ENCODE measurements at places on chromosomes 12 and 14.
A peak's percentile ranks its signal among the peaks of the same experiment; 100 is the strongest.

DNA sequence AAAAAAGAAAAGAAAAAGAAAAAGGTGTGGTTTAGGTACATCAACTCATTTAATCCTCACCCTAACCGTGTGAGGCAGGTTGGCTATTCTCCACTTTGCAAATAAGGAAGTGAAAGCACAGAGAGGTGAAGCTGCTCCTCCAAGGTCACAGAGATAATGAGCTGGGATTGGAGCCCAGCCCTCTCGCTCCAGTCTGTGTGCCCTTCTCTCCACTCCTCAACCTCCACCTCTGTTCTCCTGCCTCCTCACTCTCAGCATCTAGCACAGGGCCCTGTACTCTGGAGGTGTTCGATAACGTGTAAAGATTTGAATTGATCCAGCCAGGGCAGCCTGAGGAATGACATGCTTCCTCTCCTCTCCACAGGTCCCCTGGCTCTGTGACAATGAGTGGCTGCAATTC lies 502.3 kb downstream of the TMEM132D start:
- DNase-seq = no peak

- no peak for DNase-seq
Observed at GRCh38 chr12:59087077-59087673, 166.9 kb upstream of the LRIG3 start.

- no peak for DNase-seq
Observed at GRCh38 chr12:30019366-30020140, 235.8 kb upstream of the TMTC1 start.

DNA sequence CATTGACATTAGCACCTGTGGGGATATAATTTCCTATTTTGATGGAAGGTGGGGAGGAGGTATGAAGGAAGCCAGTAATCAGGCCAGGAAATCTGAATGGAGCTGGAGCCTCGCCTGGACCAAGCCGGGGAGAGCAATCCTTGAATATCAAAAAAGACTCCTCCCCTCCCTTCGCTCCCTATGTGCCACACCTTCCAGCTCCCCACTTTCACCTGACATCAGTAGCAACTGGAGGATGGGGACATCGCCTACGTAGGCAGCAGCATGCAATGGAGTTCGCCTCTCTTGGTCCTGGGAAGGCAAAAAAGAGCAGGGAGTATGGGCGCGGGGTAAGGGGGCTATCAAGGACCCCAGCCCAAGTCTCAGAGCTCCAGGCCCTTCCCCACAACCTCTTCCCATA lies 1.1 kb downstream of the ANKRD52 start:
- DNase-seq = no peak

GRCh38 chr14:89681086-89682018 lies 264.3 kb upstream of the FOXN3 start:
- DNase-seq = no peak

DNA sequence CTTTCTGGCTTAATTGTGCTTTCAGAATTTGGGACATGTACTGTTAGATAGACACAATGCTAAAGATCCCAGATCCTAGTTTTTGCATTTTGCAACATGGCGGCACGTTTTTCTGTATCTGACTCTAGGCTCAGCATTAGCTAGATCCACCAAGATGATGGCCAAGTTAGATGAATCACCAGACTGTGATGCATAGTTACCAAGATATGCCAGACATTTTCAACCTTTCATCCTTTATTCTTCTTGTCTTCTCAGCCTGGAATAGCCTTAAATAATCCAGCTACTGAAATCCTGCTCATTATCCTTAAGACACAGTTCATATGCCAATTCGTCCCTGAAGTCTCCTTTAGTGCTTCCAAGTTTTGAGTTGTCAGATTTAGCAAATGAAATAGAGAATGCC lies 144.9 kb upstream of the CRY1 start:
- DNase-seq = no peak

GRCh38 chr14:74922752-74923401 lies at the start of gene RPS6KL1:
TSS of gene RPS6KL1 (minus strand) at chr14:74923260. CDS start at chr14:74921541, 1,719 bp downstream.
- peak; percentile 73 for DNase-seq

GRCh38 chr12:38585086-38585485 lies 268.5 kb downstream of the ALG10B start:
- no peak for DNase-seq

DNA sequence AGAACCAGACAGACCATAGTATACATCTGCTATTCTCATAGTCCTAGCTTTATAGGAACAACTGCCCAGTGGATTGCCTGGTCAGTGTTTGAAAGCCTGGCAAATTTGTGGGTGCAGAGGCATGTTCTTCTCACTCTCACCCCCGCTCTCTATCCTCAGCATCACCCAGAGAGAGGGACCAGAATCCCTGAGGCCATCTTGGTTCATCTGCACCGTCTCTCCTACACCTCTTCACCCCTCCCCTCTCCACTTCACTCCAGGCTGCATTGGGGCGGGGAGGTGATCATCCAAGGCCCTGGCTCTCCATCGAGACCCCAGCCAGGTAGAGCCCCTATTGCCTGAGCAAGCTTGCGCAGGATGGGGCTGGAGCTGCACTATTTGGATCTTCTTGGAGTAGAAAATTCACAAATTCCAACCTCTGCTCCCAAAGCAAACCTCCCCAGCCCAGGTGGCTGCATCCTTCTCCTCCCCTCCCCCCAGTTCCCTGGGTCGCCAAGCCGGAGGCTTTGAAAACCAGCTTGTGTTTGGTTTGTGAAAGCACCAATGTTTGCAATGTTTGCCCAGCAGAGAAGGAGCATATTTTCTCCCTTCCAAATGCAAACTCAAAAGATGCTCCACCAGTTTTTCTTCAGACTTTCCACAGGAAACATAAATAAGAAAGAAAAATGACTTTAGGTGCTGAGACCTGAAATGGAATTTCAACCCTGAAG lies 18.6 kb upstream of the COL2A1 start:
- DNase-seq = no peak

GRCh38 chr14:74962493-74962892 lies 7.1 kb upstream of the PGF start:
- DNase-seq = no peak

DNA sequence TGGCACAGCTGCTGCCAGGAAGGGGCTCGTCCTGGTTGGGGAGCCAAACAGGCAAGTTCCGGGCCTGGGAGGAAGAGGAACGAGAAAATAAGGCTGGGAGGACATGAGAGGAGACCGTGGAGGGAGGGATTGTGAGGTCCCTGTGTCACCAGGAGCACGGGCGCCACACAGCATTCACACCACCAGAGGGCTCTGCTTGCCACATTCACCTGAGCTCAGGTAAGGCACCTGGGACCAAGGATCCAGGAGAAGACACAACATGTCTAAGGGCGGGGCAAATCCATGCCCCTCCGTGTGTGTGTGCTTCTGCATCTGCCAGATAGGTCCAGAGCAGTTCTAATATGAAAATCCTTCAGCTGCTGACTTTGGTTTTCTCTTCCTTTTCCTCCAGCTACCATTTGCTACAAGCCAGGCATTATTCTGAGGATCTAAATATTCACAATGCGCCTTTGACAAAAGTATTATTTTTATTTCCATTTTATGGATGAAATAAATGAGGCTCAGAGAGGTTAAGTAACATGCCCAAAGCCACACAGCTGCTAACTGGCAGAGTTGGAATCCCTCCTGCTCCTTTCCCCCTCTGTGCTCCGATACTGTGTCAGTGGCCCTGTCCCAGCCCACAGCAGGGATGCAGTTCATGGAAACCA lies 14.6 kb downstream of the RAPGEF3 start:
- no peak for DNase-seq

DNA sequence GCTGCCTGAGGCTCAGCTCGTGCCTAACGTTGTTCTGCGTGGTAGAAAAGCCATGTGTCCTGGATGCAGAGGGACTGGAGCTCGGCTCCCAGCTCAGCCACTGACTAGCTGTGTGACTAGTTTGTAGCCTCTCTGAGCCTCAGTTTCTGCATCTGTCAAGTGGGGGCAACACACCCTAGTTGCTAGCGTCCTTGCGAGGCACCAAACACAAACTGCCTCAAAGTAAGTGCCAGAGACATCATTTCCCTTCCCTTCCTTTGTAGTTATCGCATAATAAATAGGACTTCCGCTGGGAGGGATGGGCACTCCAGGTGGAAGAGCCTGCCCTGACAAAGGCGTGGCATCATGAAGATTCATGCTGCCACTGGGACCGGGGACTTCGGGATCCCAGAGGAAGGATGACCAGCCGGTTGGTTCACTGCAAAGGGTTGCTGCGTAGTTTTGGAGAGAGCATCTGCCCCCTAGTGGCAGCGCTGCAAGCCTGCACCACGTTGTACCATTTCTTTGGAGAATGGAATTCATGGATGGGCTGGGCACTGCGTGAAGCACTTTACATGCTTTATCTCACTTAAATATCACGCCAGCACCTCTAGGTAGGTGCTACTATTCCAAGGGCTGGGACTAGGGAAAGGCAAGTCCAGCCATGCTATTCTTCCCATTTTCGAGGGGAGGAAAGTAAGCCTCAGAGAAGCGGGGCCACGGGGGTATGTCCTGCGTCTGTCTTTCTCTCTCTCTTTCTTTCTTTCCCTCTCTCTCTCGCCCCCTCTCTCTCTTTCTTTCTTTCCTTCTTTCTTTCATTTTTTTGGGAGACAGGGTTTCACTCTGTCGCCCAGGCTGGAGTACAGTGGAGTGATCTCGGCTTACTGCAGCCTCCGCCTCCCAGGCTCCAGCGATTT lies 4.6 kb downstream of the CCDC197 start:
- no peak for DNase-seq

DNA sequence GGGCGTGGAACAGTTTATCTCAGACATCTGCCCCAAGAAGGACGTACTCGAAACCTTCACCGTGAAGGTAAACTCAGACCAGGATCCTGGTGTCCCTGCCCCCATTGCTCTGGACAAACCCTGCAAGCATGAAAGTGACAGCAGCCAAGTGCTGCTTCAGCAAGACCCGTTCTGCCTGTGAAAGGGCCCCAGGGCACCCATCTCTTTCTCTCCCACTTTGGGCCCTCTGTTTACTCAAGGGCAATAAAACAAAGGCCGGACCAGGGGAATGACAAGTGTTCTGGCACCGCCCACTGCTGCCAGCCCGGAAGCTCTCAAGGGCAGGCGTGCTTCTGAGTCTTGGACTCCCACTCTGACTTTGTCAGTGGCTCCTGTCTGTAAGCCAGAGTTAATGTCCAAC lies 35.3 kb downstream of the CD9 start:
- no peak for DNase-seq

- no peak for DNase-seq
Observed at GRCh38 chr14:71362920-71363584, 455.8 kb downstream of the PCNX1 start.

- DNase-seq = no peak
Observed at GRCh38 chr12:28996688-28997087, 152.4 kb upstream of the FAR2 start.

GRCh38 chr14:67602995-67603545 lies 3.0 kb upstream of the PIGH start:
- no peak for DNase-seq

GRCh38 chr14:104877806-104878550 lies 12.9 kb downstream of the CEP170B start:
- DNase-seq = no peak

DNA sequence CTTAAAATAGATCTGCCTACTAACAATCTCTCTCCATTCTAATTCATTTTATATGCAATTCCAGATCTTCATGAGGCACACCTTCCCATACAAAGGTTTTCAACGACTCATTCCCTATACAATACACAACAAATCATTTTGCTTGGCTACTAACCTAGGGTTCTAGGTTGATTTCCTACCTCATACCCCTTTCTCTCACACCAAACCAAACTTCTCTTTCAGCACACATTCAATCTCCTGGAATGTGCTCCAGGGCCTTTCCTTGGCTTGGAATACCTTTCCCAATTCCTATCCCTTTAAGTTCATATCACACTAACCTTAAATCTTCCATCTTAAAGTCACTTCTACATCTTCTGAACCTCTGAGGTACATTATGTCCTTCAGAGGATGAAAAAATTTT lies 38.7 kb upstream of the MTERF2 start:
- no peak for DNase-seq

DNA sequence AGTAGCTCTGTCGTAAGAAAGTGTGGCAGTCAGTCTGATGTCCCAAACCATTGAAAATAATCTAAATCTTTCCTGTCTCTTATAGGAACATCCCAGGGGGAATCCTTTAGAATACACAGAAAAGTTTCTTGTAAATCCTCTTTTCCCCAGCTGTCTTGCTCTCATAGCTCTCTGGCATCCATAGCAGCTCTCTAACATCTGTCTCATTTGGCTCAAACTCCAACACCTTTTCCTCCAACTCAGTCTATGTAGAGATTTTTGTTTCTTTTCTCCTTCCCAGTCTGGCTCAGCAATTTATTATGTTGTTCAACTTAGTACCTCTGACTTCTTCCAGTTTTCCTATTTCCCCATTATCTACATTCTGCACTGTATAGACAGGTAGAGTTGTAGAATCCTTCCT lies 84.4 kb upstream of the NEDD1 start:
- DNase-seq = no peak

GRCh38 chr14:37140176-37140575 lies 32.2 kb downstream of the SLC25A21 start:
- DNase-seq = no peak

DNA sequence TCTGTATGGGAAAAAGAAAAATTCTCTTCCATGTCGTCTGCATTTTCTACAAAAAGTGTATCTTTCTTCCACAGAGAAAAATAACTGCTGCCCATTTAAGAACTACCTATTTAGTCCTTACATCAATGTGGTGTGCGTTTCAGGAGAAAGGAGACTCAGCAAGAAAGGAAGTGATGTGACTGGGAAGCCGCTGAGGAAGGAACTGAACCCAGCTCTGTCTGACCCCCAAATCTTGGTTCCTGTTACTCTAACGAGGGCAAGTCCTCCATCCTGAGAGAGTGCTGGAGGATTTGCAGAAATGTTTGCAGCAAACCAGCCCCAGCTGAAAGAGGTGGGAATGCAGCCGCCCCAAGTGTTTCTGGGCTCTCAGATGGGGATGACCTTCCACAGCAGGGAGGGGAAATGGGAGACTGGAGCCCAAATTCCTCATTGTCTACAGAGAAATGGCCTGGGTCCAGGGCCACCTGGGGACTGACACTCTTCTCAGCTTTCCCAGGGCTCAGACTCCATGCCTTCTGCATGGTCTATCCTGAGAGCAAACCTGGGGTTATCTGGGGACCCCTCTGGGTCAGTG lies 6.7 kb upstream of the MLEC start:
- DNase-seq = no peak

GRCh38 chr14:92475451-92476187 lies 38.0 kb upstream of the RIN3 start:
- DNase-seq = no peak

GRCh38 chr12:132558042-132558856 lies 52.1 kb downstream of the LRCOL1 start:
- DNase-seq = no peak

- DNase-seq = no peak
Observed at GRCh38 chr14:21267886-21268616, 1.2 kb downstream of the HNRNPC start.

GRCh38 chr14:63761351-63762117 lies 33.7 kb upstream of the SGPP1 start:
- DNase-seq = no peak

- no peak for DNase-seq
Observed at GRCh38 chr12:124391340-124392261, 96.7 kb downstream of the RFLNA start.

GRCh38 chr14:51396222-51396815 lies 156.3 kb downstream of the TMX1 start:
- no peak for DNase-seq

GRCh38 chr14:54597795-54598443 lies 31.0 kb downstream of the SAMD4A start:
- DNase-seq = no peak

GRCh38 chr12:106999446-106999845 lies 12.5 kb upstream of the MTERF2 start:
- no peak for DNase-seq

- DNase-seq = no peak
Observed at GRCh38 chr12:121888083-121888477, 510 bp upstream of the PSMD9 start.

All from thymus (tissue), 14 donors.